SK-N-SH treated with all-trans-retinoic acid at 6 μM for 48 hours (cell line): ENCODE measurements at places on chromosomes 7 and 10.

DNA sequence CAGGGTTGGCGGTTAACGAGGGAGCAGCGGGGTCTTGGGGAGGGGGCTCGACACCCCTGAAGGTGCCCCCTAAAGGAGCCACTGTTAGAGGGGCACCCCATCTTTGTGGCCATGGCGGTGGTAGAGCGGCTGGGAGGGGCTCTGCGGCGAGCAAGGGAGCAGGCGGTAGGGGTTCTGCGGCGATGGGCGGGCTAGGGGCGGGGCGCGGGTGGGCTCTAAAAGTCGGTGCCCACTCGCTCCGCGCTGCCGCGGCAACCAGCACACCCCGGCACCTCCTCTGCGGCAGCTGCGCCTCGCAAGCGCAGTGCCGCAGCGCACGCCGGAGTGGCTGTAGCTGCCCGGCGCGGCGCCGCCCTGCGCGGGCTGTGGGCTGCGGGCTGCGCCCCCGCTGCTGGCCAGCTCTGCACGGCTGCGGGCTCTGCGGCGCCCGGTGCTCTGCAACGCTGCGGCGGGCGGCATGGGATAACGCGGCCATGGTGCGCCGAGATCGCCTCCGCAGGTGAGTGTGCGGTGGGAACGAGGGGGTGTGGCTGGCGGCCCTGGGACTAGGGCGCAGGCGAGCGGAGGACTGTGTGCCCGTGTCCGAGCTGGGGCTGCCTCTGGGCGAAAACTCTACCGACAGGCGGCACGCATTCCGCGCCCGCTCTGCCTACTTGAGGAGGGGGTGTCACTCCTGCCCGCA, at the start of gene MEST:
Gene MEST, plus strand, starts transcription at position 245 of the 682 bp plus-strand sequence. Its CDS starts 229 bp downstream, at position 474.
- ATAC-seq, result peak; percentile 36

DNA sequence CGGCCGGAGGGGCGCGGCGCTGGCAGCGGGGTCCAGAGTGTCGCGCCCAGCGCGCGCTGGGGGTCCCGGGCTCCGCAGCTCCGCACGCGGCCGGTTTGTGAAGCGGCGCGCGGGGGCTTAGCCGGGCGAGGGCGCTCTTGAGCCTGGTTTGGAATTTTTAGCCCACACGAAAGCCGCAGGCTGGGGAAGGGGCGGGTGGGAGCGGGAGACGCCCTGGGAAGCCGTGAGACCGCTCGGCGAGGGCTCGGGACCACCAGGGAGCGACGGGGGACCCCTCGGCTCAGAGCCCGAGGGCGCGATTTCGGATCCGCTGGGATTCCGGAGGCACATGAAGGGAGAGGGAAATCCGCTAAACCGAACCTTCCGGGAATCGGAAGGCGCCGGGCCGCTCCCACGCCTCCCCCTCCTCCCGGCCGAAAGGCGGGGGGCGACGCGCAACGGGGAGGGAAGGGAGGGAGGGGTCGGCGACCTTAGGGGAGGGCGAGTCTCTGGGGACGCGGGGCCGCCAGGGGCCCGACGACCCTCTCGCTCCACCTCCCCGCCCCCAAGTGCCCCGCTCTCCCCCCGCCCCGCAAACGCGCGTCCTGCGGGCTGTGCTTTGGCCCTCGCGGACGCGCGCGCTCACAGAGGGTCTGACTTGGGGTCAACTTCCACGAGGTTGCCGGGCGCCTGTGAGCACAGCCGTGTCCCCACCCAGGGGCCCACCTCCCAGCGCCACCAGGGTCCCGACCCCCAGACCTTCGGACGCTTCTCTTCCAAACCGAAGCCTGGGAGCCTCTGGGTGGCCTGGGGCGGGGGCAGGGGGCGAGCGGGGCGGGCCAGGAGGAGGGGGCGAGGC, 5.1 kb upstream of the ELFN1 start:
- peak; percentile 67 for ATAC-seq

- peak; percentile 96 for ATAC-seq
These were observed 29.7 kb upstream of the SEC61G start for GRCh38 chr7:54788664-54789063.

- no peak for ATAC-seq
These were observed 42.7 kb downstream of the ZNF438 start for GRCh38 chr10:30988831-30989435.

- ATAC-seq, result no peak
These were observed 14.8 kb downstream of the RBM17 start for GRCh38 chr10:6103591-6103990.

GRCh38 chr10:129275886-129276285, 191.2 kb upstream of the MGMT start:
- no peak for ATAC-seq

DNA sequence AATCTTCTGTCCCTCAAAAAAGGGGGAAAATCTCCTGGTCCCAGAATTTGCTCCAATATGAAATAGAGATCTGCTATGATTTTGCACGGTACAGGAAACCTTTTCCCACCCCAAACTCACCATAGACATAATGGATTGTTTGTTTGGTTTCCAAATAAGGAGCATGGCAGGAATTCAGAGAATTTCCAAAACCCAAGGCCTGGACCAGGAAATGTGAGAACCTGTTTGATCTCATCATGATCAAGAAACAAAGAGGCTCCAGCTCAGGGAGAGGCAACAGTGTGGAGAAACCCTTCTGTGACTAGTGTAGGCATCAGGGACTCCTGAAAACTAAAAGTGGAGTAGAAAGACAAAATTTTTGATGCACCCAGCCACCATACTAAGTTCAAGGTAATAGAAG, 1548.1 kb upstream of the LRRTM3 start:
- ATAC-seq, result no peak

DNA sequence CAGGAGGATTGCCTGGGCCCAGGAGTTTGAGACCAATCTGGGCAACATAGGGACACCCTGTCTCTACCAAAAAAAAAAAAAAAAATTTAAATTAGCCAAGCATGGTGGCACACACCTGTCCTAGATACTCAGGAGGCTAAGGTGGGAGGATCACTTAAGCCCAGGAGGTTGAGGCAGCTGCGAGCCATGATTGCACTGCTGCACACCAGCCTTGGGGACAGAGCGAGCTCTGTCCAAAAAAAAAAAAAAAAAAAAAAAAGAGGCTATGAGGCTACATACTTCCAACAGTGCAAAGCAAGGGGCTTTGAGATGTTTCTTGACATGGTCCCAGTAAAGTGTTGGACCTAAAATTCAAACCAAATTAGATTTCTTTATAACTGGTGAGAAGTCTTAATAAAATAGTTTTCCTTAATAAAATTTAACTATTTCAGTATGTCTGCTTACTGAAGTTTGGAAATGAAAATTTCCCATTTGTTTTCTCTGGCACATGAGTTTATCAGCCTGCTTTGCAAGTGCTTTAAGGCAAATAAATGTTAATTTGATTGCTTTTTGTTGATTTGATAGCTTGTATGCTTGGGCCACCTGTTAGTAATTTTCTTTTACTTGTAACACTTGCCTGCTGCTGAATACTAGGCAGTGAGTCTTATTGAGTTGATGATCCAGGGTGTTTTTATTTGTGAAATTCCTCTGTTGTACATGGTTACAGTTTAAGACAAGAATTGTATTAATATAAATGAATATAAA, 16.1 kb downstream of the CALU start:
- ATAC-seq, result peak; percentile 14; the same call in 2 of the 3 replicates
